ENCODE measurements at places on chromosomes 6 and 20. TPM values are rescaled to one million over a fixed set of nuclear protein-coding genes. Genes with fewer than 3 reads are reported as not detected.

- no peak for DNase-seq
These were observed 71.3 kb downstream of the DZANK1 start for GRCh38 chr20:18395544-18395943.

GRCh38 chr6:156181506-156181905, 595.7 kb upstream of the ARID1B start:
- no peak for DNase-seq

- DNase-seq: no peak
These were observed 1.3 kb downstream of the DUSP15 start for GRCh38 chr20:31868853-31869672.

- DNase-seq: no peak
These were observed 80.9 kb upstream of the TAB2 start for GRCh38 chr6:149236589-149236988.

DNA sequence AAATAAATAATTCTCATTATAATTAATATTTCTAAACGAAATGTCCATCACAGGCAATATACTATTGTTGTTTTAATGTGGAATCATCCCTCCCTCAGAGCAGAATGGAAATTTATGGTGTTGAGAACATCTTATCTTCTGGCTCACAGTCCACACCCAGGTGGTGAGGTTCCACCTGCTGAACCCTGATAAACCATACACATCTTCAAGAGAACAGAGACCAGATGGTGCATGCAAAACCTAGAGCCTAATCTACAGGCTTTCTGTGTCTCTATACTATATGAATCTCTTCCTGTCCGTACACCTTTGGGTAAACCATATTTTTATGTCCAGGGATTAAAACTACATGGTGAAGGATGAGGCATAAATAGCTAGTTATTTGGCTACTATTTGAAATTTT, 52.3 kb upstream of the UFL1 start:
- no peak for DNase-seq

DNA sequence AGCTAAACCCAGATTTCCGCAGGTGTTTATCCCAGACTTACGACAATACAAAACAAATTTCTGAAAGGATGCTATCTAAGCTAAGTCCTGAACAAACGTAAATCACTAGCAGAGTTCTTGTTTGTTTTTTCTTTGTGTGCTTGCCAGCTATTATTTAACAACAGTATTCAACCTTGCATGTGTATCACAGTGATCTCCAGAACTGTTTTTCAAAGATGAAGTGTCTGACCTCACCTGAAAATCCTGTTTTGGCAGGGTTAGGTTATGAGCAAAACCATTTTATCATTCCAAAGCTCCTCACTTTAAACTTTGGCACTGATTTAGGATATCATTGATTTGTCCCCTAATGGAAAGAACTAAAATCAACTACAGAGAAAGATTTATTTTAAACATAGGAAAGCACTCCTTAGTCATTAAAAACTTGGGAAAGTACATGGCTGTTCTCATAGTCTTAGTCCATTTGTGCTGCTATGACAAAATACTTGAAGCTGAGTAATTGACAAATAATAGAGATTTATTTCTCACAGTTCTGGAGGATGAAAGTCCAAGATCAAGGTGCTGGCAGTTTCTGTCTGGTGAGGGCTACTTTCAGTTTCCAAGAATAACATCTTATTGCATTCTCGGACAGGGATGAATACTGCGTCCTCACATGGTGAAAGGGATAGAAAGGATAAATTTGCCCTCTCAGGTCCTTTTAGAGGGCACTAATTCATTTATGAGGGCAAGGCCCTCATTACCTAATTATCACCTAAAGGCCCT, 20.8 kb upstream of the BMP5 start:
- DNase-seq: no peak

DNA sequence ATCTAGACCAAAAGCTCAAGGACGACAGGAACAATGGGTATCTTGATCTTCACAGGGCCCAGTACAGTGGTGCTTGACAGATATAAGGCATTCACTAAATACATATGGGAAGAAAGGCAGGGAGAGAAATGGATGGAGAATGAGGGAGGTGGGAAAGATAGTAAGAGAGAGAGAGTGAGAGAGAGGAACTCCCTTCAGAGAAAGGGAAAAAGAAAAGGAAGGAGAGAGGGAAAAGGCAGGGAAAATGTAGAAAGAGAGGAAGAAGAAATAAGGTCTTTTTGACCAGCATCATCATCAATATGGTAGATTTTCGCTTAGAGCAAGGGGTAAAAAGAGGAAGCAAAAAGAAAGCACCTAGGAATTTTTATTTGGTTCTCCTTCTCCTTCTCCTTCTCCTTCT, 760 bp upstream of the ANKRD66 start:
- no peak for DNase-seq

DNA sequence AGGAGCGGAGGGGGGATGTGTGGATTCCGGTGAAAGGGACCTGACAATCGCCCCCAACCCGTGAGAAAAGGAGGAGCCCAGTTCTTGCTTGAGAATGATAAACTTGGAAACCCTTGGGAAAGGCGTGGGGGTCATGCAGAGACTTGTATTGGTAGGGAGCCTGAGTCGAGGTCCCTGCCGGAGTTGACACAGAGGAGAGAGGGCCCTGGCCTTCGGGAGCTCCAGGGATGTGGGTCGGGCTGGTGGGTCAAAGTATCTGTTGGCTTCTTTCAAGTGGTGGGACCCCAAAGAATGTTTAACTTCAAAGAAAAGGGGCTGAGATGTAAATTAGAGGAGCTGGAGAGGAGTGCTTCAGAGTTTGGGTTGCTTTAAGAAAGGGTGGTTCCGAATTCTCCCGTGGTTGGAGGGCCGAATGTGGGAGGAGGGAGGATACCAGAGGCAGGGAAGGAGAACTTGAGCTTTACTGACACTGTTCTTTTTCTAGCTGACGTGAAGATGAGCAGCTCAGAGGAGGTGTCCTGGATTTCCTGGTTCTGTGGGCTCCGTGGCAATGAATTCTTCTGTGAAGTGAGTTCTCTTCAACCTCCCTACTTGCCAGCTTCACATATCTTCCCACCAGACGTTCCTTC, 571 bp downstream of the CSNK2B start:
- DNase-seq: no peak

DNA sequence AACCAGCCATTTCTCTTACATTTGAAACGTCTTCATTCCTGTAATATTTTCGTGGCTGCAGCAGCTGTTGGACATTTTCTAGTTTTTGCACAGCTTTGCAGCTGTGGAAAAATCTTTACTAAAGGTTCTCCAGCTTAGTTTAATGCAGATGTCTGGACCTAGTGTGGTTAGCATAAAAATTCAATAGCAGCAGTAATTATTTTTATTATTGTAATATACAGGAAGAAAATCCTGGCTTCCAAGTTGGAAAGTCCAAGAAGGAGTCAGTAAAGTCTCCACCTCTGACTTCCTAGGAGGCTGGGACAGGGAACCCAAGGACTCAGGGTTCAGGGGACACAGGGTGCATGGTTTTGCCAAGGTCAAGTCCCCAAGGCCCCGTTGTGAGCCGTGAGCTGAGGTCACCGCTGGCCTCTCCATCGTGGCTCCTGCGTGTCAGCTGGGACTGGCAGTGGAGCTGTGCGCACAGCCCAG, 230.6 kb downstream of the FNDC1 start:
- DNase-seq: no peak

GRCh38 chr20:31718952-31719643, 3.6 kb downstream of the BCL2L1 start:
- no peak for DNase-seq

- no peak for DNase-seq
These were observed 574.4 kb upstream of the MAP3K7 start for GRCh38 chr6:91161246-91161645.

Gene HAO1
- total RNA-seq: not detected

Gene STMND1
- total RNA-seq: not detected

Gene HLA-C
- total RNA-seq: 361 TPM

Gene EPPIN
- not detected for total RNA-seq

Gene PNRC1
- total RNA-seq: 38.7 TPM

Gene TFB1M
- total RNA-seq: 29.8 TPM

Data from fibroblast of villous mesenchyme (primary cell).